GM19239 (cell line): ENCODE measurements at places on chromosomes 11 and 22.
A peak's percentile ranks its signal among the peaks of the same experiment; 100 is the strongest.

GRCh38 chr11:44754876-44755555 lies 28.3 kb downstream of the TSPAN18 start:
- DNase-seq = no peak

- DNase-seq = no peak
Measured at GRCh38 chr11:94576306-94576705, 9.1 kb downstream of the PIWIL4 start.

GRCh38 chr11:102577182-102577581 lies 46.6 kb upstream of the MMP7 start:
- DNase-seq = no peak

- no peak for DNase-seq
Measured at GRCh38 chr22:47047321-47048122, 285.1 kb downstream of the TBC1D22A start.

- no peak for DNase-seq
Measured at GRCh38 chr11:84212468-84213390, 926.6 kb upstream of the CCDC90B start.

DNA sequence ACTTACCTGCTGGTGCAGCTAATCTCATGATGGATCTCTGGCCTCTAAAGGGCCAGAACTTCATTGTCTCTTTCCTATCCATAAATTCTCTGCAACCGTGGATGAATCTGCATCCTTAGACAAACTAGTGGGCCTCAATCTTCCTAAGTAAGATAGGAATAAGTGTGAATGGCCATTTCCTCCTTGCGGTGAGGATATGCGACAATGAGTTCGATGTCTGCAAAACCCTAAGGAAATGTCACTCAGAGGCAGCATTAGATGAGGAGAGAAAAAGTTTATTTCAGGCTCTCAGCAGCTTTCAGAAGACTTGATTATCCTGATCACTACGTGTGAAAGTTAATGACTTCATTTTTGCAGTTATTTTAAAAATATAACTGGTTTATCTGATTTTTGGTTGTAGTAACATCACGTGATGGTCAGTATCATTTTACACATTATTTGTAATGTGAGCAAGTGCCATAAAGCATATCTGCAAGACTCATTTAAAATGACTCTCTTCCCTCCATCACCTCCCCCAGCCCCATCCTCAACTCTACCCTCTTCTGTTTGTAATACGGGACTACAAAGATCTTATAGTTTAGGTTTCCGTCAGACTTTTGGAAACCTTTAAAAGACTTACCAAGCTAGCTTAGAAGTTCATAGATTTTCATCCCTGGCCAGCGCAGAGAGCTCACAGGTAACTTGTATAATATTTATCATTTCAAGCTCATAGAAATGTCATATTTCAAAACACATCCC lies 10.2 kb downstream of the GRAP2 start:
- DNase-seq = no peak

DNA sequence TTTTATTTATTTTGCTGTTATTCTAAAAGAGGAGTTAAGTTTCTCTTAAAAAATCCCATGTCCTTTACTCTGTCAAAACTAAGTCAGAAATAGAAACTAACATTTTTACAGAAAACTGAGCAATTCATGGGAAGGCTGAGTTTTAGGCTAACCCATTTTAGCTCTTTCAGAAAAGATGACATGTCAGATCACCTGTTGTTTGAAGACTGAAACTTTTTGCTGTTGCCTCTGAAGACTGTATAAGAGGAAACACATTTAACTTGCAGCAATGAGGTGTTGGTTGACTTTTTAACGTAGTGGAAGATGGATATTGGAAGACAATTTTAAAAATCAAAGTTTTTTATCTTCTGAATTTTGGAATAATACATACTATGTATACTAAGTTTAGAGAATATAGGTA lies 115.4 kb downstream of the METTL15 start:
- DNase-seq = no peak

DNA sequence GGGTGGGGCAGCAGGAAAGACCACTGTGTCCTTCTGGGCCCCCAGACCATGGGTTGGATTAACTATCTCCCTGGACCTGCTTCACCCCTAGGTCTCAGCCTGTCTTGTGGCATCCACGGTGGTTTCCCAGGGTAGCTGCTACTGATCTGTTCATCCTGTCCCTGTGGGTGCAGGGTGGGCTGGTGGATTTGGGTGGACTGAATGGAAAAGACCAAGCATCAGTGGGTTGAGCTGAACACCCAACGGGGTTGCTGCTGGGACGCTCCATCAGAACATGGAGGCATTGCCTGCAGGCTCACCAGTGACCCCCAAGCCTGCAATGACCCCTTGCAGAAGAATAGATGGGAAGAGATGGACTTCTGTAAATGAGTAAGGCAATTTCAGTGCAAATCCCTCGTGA lies 812.1 kb downstream of the TBC1D22A start:
- no peak for DNase-seq

- peak; percentile 85 for DNase-seq
Measured at GRCh38 chr11:65639623-65640482, 2.0 kb downstream of the SIPA1 start.
